Fibroblast of skin of scalp (primary cell): ENCODE measurements at places on chromosomes 7 and 10.

GRCh38 chr10:112379635-112380296 lies 5.8 kb downstream of the ACSL5 start:
- no peak for DNase-seq

DNA sequence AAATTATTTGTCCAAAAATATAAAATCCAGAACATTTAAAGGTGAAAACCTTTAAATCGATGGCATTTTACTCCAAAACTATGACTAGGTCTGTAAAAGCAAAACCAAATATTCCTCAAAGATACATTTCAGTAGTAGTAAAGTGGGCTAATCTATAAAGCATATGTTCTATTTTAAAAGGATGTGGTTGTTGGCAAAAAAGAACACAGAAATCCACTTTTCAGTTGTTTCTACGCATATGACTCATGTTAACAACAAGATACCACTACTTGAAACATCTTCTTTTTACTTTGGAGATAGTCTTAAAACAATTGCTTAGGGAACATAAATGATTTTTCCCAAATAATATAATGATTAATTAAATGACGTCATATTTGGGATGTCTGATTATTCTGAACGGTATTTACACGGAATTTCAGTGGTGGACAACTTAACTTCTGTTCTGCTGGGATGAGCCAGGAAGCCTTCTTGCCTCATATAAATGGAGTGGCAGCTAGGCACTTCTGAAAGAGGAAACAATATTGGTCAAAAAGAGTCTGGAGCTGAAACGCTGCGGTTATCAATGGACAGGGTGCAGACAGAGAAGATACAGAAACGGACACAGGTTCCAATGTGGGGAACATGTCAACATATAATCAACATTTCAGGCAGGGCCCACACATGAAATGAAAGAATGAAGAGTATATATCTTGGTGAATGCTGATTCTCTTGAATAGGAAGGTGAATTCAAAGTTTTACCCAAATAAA lies 78.5 kb downstream of the ETV1 start:
- no peak for DNase-seq

GRCh38 chr7:127437837-127438236 lies 45.3 kb upstream of the ZNF800 start:
- DNase-seq, result peak; percentile 81

- DNase-seq, result no peak
Observed at GRCh38 chr10:131019696-131020095, 291.8 kb downstream of the TCERG1L start.

DNA sequence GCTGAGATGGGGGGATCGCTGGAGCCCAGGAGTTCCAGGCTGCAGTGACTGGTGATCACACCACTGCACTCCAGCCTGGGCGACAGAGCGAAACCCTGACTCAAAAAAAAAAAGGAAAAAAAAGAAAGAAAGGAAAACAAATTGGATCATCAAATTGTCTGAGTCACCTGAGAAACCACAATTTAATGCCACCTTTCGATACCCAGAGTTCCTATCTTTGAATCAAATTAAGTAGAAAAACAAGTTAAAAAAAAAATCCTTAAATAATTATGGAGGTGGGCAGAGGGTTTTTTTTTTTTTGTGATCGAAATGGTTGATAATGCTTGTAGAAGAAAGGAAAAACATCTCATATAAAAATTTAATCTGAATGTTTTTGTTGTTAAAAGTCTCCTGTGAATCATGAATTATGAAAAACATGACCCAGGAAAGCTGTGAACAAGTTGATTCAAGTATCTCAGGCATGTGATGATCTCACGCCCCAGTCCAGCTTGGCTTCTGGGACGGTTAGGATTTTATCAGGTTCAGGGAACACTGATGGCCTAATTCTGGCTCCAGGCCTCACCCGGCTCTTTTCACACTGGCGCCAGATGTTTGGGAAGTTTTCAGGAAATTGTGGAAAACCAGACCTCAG lies 25.3 kb upstream of the CUX1 start:
- DNase-seq, result peak; percentile 80

DNA sequence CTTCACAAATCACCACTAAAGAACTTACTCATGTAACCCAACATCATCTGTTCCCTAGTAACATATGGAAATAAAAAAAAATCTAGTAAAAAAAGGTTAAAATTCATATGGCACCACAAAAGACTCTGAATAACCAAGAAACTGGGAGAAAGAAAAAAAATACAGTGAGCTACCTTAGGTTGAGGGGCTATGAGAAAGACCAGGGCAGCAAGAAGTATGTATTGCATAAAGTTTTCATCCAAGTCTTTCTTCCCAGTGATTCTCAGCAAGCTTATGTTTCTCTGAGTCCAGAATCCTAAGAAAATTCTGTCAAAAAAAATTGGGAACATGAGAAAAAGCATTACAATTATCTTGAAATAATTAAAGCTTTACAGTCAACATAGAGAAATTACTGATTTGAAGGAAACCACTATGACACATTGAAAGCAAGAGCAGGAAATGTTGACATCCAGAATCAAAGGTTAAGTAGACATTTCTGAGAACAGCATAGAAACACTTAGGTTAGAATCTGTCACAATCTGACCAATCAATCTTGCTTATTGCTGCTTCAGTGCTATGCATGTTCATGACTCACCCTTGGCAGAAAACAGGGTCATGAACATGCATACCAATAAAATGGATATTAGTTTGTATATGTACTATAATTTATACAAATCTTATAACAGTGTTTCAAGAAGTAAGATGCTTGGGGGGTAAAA lies 494.0 kb upstream of the POT1 start:
- no peak for DNase-seq

DNA sequence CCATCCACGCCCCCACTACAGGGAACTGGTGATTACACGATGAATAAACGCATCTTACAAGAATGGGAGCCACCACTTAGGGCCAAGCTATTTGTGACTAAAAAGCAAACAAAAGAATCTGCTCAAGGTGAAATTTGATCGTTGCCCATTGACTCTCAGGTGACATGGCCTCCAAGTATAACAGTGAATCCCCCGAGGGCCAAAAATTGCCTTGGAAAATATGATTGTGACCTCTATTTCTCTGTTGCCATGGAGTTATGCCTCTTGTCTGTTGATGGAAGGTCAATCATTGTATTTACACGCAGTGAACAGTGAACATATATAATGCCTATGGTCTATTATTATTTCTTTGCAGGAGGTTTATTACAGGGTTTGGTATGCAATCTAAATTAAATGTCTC lies 282.3 kb downstream of the KLF6 start:
- no peak for DNase-seq

- no peak for DNase-seq
Observed at GRCh38 chr7:147153571-147153970, 1037.0 kb downstream of the CNTNAP2 start.

- no peak for DNase-seq
Observed at GRCh38 chr7:74455928-74456327, 2.2 kb downstream of the GTF2IRD1 start.

GRCh38 chr10:22365233-22365632 lies 19.9 kb downstream of the SPAG6 start:
- DNase-seq, result no peak

GRCh38 chr7:157432541-157432956 lies 95.7 kb downstream of the DNAJB6 start:
- peak; percentile 71 for DNase-seq

- peak; percentile 72 for DNase-seq
Observed at GRCh38 chr10:66180581-66181318, 745.1 kb upstream of the LRRTM3 start.

- peak; percentile 1 for DNase-seq
Observed at GRCh38 chr10:107914450-107915214, 750.1 kb upstream of the SORCS1 start.

GRCh38 chr7:157253850-157254249 lies 83.0 kb upstream of the DNAJB6 start:
- DNase-seq, result no peak

- DNase-seq, result no peak
Observed at GRCh38 chr7:41956705-41957104, 253.8 kb upstream of the INHBA start.

- DNase-seq, result no peak
Observed at GRCh38 chr10:15841696-15842095, 18.6 kb downstream of the MINDY3 start.

GRCh38 chr10:15859509-15859905 lies 800 bp downstream of the MINDY3 start:
- no peak for DNase-seq

DNA sequence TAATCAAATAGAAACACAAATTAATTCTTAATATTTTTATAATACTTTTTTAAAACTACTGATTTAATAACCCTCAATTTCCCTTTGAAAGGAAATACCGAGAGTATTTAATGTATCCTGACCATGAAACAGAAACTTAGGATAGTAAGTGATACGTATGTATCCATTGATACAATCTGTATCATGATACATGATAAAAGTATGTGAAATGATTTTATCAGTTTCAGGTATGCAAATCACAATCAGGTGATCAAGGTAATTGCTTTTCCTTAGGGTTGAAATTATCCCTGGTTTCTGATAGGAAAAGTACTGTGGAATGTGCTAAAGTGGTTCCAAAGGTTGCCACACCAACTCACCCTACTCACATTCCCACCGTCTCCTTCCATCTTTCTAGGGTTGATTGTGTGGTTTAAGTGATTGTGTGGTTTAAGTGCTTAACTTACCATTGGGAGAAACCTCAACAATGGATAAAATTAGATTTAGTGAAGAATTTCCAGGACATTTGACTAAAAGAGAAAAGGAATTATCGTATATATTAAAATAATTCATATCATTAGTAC lies 138.3 kb downstream of the LRRN3 start:
- DNase-seq, result no peak

GRCh38 chr10:89252225-89252585 lies 630 bp upstream of the LIPA start:
- DNase-seq, result no peak

- no peak for DNase-seq
Observed at GRCh38 chr10:3122486-3123205, 49.9 kb downstream of the PITRM1 start.

- DNase-seq, result no peak
Observed at GRCh38 chr10:46307281-46308112, 20.7 kb downstream of the ANTXRL start.

- DNase-seq, result no peak
Observed at GRCh38 chr7:150444674-150445365, 5.6 kb upstream of the GIMAP8 start.

DNA sequence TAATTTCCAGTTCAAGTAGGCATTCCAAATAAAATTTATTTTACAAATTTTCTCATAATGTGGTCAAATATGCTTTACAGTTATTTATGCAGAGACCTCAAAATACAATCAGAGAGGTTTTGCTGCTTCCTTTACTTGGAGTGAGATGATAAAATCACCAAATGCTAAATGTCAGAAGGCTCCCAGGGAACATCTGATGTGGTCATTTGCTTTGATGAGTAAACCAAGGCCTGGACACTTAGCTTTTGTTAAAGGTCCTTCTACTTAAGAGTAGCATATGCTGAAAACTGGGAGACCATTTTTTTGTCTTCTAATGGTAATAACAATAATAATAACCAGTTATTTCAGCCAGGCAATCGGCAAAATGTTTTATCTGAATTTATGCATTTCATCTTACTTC lies 60.6 kb upstream of the AKR1E2 start:
- no peak for DNase-seq

DNA sequence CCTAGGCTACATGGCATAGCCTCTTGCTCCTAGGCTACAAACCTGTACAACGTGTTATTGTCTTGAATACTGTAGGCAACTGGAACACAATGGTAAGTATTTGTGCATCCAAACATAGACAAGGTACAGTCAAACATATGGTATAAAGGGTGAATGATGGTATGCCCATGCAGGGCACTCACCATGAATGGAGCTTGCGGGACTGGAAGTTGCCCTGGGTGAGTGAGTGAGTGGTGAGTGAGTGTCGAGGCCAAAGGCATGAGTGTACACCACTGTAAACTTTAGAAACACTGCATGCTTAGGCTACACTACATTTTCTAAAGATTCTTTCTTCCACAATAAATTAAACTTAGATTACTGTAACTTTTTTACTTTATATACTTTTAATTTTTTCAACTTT lies 165.7 kb downstream of the PARD3 start:
- no peak for DNase-seq

- DNase-seq, result no peak
Observed at GRCh38 chr7:25994433-25994994, 157.5 kb upstream of the NFE2L3 start.

- DNase-seq, result peak; percentile 72
Observed at GRCh38 chr10:117980216-117980615, 66.5 kb downstream of the RAB11FIP2 start.

DNA sequence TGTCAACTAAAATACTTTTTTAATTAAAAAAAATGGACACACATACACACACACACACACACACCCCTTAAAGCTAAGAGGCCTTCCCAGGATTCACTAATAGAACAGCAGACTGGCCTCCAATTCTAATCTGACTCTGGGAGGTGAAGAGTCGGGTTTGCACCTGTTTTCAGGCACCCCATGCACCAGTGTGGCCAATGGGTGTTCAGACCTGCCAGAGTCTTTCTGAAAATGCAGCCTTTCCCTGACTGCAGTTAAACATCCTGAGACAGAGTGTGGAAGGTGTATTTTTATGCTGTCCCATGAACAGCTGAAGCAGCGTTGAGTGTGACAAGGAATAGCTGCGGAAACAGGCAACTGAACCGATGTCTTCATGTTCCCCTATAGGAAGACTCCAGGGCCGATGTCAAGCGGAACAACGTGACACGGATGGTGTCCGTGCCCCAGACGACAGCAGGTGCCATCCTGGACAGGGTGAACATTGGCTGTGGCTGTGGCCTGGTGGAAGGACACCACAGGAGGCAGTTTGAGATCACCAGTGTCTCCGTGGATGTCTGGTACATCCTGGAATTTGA lies 74.6 kb upstream of the LYZL2 start:
- no peak for DNase-seq

DNA sequence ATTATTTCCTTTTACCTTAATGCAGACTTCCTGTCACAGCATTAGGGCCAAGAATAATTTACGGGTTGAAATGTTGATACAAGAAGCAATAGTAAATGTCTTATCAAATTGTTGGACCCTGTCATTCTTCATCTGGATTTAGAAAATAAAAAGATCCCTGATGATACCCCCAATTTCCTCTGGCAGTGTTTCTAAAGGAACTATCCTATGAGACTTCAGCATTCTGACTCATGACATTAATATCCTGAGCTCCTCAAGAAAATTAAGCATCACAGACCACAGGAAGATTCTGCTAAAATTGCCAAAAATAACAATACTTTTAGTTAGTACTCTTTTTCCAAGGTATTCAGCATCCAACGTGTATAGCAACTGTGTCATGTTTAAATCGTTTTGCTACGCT lies 490.5 kb upstream of the ANKRD30A start:
- DNase-seq, result peak; percentile 57

DNA sequence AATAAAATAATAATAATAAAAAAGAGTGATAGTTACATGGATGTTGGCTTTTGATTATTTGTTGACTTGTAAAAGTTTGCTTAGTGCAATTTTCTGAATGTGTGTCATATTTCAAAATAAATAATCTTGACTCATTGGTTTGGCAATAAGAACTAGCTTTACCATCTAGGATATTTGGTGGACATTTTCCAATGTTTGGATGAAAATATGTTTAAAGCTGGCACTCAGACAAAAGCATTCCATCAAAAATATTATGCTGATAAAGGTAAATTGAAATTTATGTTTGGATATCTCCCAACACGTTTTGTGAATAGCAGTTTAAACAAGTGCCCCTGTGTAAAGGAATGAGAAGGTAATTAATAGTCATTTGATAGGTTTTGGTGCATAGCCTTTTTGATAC lies 62.5 kb upstream of the KCNMA1 start:
- DNase-seq, result no peak
